ENCODE measurements at places on chromosomes 2 and 18.

DNA sequence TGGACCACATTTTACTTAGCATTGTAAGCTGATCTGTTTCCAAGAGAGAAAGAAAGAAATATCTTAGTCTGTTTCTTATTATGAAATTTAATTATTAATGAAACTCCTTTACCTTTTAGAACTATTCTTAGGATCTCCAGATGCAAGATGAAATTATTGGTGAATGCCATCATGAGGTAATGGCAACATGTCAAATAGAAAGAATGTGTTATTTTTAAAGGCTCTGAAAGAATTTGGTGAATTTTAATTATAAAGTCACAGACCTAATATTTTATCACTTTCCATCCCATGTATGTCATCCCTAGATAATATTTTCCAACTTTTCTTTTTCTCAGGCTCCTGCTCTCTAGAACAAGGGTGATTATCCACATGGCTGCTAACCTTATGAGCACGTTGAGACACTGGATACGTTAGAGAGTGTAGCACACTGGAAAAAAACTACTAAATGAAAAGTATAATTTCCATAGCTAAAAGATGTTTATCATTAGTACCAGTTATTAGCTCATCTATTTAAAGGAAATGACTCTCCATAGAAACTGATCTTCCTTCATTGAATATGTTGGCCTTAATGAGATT, 95.2 kb upstream of the SCG2 start:
- DNase-seq: no peak

DNA sequence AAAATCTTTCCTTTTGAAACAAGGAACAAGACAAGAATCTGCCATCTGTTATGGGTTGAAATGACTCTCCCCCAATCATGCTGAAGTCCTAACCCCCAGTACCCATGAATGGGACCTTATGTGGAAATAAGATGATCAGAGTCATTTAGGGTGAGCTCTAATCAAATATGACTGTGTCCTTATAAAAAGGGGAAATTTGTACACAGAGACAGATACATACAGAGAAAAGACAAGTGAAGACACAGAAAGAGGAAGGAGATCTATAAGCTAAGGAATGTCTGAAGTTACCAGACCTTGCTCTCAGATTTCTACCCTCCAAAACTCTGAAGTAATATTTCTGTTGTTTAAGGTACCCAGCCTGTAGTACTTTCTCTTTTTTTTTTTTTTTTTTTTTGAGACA, 15.7 kb downstream of the TGFBRAP1 start:
- DNase-seq: no peak

DNA sequence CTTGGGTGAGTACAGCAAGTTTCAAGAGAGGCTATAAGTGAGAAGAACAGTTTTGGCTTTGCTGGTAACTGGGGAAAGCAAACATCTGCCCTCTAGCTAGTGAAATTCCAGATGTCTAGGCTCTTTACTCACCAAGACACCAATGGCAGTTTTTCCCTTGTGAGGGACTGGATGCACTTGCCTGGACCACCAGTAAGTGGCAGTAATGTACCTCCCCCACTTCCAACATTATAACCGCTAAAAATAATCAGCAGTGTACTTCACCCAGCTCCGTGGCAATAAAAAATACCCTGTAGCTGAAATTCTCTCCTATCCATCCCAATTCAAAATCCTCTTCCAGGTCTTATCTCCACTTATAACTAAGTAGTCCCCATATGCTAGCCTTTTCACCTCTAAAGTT, 383.9 kb downstream of the ARHGAP15 start:
- DNase-seq: no peak

DNA sequence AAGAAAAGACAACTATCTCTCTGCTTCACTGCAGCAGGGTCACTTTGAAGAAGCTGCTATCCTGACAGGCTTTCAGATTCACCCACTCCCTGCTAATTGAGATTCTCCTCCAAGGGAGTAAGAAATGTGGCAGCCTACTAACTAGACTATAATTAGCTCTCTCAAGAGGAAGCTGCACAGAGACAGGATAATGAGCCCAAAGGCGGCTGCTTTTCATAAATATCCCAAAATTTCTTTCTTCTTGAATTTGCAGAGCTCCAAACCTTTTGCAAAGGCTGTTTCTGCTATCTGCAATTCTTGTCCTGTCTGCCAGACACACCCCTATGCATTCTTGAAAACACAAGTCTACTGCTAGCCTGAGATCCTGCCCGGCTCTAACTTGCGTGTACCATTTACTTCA, 54.0 kb upstream of the RNU4ATAC start:
- no peak for DNase-seq

DNA sequence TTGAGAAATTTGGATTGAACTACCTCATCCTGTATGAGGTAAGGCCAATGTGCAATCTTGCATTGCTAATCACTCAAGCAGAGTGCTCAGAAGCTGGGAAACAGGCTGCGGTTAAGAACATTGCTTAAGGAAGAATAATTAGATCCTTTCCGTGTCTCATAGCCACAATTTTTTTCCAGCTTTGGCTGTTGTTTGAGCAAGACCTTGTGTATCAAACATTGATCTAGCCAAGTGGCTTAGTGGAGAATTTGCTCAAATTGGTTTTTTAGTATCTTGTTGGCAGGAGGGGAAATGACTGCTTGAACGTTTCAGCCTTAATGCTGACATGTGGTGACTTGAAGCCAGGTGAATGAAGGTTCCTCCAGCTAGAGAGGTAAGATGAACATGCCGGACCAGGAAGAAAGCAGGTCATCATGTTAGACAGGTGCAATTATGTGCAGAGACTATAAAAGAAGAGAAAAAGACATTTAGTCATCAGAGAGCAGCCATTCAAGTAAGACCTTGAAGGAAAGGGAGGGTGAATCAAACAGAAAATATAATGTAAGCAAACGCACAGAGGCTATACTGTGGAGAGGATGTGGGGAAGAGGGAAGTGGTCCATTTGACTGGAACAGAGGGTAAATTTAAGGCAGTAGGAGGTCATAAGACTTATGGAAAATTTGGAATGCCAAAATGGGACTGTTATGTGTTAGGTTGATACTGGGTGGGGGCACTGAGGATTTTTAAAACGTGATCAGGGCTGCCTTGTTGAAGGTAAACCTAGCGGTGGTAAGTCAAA, 98.9 kb upstream of the CYP1B1 start:
- DNase-seq: no peak

GRCh38 chr2:144822966-144823365, 303.0 kb upstream of the ZEB2 start:
- no peak for DNase-seq

DNA sequence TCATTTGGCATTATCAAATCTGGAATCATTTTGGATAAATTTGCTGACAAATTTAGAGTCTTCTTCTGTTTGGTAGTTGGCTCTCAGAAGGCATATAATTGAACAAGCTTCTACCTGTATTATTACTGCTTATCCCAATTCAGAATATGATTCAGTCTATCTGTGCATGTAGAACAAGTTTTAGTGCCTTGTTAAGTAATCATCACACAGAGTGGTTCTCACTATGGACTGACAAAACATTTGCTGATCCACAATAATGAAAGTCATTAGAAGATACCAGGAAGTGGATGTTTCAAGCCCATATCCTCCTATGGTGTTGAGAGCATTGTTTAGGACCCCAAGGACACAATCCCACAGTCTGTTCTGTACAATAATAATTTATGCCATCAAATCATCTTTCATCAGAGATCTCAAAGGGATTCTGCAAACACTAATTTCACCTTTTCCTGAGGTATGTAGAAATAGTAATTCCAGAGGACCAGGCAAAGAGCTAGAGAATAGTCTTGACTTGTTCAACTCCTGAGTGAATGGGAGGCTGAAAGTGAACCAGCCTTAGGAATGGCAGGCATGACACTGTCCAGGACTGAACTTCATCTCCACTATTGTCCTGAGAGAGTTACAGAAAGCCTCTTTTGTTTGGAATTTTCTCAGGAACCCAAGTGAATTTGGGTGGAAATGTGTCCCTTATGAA, 29.6 kb upstream of the DSC1 start:
- DNase-seq: no peak

DNA sequence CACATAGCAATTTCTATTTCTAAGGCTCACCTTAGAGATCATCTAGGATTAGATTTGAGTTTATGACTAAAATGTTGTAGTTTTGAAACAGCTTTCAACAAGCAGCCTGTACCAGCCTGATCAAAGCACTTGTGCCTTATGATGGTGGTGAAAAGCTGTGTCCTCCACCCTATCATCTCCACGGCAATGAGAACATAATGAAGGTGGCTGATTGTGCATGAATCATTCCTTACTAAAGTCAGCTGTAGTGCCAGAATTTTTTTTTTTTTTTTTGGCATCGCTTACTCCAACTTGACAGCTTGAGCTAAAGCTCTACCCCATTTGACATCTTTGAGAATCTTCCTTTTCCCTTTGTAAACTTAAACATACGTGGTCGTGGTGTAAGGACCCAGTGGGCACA, 86.0 kb downstream of the DCC start:
- DNase-seq: no peak

DNA sequence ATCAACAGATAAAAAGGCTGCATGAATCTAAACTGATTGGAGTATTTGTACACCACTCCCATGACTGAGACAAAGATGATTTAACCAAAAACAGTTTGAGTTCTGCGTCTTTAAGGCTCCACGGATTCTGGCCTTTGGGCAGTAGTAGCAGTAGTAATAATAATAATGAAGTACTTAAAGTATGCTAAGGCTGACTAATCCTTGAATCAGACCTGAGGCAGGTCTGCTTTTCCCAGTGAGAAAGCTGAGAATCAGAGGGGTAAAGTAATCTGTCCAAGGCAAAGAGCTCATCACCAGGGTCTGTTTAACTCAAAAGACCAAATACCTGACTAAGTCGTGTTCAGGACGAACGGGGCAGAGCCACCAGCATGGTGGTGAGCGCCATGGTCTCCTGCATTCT, 61.4 kb downstream of the ID2 start:
- DNase-seq: no peak

- no peak for DNase-seq
Measured at GRCh38 chr2:126994340-126994777, 95.7 kb downstream of the TEX51 start.

DNA sequence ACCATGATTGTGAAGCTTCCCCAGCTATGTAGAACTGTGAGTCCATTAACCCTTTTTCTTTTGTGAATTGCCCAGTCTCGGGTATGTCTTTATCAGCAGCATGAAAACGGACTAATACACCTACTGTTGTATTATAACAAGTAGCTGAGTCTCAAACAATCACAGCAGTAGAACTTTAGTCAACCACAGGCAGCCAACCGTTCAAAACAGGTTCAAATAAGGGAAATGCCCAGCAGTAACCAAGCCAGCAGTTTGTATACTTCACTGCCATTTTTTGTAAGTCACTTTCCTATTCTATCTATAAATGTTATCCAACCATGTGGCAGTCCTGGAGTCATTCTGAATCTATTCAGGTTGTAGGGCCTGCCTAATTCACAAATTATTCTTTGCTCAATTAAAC, 1560.6 kb upstream of the SLC39A10 start:
- no peak for DNase-seq

- no peak for DNase-seq
Measured at GRCh38 chr2:190718652-190719526, 70.0 kb downstream of the NAB1 start.

DNA sequence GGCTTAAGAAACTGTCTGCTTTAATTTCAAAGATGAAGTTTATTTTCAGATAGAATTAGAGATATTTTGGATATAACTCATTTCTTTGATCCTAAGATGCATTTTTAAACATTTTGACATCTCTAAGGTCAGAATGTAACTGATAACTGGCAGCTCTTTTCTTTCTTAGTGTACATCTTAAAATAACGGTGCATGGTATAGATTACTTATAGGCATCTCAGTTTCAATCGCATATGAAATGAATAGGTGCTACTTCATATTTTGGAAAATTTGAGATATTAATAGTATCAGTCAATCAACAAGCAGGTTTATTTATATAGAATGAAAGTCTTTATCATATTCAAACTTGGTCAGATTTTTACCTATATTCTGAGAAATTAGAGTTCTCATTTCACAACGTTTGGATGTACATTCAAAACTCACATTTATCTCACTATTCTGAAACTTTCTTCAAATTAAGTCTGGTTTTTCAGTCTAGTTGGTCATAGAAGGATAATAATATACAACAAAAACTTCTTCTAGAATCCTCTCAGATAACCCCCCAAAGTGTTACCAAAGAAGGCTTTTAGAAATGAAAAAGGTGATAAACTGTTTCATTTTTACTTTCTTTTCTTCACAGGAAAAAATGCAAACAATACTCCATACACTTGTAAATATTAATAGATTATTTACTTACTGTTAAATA, 122.8 kb upstream of the WDSUB1 start:
- no peak for DNase-seq

GRCh38 chr18:73900106-73900835, 247.4 kb downstream of the FBXO15 start:
- DNase-seq: no peak

DNA sequence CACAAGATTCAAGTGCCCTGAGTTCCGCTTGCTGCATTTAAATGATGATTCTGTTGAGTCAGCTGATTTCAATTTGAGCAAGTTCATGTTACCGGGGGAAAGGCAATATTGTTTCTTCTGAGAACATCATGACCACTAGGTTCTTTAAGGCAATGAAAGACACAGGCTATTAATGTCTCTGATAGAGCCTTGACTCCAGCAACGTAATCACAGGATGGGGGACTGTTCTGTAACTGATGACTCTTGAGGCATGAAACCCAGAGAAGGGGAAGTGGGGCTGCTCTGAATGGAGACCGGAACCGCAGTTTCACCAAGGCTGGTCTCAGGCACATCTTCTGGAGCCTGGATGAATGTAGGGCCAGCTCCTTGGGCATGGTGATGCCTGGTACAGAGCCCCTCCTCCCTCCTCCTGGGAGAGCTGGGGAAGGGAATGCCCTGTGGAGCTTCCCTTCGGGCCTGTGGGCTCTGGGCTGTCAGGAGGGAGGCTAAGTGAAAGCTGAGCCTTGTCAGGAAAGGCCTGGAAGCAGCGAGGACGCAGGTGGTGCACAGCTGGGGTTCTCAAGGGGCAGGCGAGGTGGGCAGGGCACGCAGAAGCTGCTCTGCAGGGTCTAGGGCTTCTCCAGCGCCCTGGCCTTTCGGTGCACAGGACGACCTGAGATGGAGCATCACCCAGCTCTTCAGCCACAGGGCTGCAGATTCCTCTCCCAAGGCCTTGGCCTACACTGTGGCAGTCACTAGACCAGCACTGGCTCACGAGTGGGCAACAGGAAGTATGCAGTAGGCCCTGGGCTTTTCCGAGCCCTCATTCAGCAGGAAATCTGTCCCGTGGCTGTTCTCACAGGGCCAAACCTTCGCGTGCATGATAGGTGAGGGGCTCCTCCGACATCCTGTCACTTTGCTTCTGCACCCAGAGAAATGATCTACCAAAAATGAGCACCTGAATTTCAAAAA, 36.6 kb upstream of the PRLH start:
- DNase-seq: no peak
